ENCODE measurements at places on chromosomes 1 and 21.

DNA sequence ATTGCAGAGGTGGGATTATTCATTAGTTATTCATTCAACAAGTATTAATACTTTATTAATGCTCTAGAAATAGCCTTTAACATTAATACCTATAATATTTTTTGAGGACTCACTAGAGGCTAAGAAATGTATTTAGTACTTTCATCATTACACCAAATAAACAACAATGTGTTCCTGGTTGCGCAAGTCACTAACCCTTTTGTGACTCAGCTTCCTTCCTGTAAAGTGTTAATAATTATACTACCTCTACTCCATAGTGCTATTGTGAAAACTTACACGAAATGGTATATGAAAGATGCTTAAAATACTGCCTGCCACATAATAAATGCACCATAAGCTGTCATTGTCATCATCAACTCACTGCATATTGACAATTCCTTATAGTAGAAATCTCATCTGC, 431.0 kb downstream of the DPYD start:
- DNase-seq, result no peak

GRCh38 chr1:224721000-224721399, 104.9 kb downstream of the CNIH3 start:
- DNase-seq, result no peak

DNA sequence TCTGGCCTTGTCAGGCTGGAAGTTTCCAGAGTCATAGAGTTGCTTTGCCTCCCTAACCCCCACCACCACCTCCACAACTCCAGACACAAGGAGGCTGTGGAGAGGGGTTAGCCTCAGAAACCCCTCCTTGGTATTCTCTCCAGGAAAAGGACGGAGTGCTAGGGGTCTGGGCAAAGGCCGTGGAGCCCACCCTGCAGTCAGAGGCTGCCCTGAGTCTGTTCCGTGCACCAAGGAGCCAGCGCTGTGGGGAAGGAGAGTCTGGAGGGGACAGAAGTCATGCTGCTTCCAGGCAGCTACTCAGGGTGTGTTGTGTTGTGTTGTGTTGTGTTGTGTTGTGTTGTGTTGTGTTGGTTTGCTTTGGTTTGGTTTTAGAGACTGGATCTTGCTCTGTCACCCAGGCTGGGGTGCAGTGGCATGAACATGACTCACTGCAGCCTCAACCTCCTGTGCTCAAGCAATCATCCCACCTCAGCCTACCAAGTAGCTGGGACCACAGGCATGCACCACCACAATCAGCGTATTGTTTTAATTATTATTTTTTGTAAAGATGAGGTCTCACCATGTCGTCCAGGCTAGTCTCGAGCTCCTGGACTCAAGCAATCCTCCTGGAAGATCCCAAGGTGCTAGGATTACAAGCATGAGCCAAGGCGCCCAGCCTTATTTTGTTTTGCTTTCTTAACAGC, 122.2 kb upstream of the TMEM51 start:
- no peak for DNase-seq

DNA sequence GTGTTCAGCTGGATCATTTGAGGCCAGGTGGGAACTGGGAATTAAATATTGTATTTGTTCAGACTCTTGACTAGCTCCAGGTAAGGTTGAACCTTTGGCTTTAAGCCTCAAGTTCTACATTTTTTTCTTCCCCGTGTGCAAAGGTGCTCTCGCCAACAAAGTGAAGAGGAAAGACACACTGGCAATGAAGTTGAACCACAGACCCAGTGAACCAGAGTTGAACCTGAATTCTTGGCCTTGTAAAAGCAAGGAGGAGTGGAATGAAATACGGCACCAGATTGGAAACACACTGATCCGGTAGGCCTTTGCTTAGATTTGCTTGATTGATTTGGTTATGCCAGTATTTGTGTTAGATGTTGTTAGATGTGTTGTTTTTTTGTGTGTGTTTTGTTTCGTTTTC, 25.5 kb upstream of the RCC1 start:
- DNase-seq, result no peak

DNA sequence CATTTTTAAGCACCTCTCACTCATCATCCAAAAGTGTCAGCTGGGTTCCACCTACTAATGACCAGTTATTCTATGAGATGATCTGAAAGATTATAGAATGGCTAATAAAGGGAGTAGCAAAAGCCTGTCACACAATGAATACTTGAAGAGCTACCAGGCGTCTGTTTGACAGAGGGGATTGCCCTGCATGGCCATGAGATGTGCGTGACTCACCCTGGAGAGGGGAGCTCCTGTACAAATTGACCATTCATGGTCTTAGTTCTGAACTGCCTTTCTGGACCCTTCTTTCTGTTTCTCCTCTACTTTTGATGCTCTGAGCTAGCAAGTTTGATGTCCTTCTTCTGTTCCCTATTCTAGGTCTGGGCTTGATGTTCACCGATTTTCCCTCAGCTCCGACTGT, 85.2 kb upstream of the ABCD3 start:
- DNase-seq, result no peak

DNA sequence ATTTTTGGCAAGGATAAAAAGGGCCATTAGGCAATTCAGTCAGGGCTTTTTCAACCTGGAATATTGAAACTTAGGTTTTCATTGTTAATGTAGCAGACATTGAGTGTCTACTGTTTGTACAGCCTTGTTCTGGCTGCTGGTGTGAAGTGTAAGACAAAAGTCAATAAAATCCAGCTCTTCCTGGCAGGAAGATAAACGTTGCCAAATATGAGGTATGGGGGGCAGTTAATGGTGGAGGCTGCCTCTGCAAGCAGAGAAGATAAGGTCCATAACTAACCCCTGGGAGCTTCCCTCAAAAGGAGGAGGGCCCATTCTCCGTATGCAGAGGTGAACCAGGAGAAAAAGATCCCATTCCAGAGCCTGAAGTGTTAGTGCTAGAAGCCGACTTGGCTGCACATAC, 19.5 kb upstream of the SHE start:
- no peak for DNase-seq

DNA sequence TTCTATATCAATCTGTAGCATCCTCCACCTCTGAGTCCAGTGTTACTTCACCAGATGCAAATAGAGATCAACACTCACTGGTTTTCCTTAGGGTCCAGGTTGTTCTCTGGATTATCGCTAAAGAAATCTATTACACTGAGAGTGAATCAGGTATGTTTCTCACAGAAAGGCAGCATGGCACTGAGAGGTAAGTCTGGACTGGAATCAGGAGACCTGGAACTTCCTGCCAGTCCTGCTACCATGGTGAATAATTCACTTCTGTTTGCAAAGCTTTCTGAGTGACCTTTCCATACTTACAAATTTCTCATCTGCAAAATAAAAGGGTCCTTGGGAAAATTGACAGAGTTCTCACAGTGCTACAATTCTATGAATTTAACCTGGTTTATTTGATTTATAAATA, 1583.3 kb downstream of the MRPL39 start:
- DNase-seq, result no peak

DNA sequence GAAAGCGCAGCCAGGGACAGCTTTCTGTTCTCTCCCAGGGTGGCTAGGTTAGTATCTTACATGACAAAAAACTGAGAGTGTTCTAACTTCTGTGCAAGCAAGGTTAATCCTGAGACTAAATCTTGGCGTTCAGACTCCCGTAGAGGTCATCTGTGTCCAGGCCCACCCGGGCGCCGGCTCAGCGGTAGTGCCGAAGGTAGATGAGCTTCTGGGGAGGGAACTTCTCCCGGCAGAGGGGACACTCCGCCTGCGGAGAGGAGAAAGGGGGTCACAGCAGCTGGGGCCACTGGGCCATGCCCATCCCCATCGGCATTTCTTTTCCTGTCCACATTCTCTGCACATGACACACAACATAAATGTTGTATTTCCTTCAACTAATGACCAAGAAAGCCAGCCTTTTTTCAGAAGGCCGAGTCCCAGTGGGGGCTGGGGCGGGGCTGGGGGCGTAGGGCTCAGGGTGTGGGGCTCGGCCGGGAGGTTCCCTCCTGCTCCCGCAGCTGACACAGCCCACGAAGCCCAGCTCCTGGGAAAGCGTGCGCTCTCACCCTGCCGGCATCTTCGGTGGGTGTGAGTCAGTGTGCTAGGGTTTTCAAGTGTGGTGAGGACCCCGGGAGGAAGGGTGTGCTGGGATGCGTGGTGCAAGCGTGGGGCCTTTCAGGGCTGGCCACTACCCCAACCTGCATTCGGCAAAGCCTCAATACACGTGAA, 6.6 kb downstream of the PEX10 start:
- DNase-seq, result no peak

GRCh38 chr1:29785554-29785953, 549.2 kb downstream of the PTPRU start:
- no peak for DNase-seq

DNA sequence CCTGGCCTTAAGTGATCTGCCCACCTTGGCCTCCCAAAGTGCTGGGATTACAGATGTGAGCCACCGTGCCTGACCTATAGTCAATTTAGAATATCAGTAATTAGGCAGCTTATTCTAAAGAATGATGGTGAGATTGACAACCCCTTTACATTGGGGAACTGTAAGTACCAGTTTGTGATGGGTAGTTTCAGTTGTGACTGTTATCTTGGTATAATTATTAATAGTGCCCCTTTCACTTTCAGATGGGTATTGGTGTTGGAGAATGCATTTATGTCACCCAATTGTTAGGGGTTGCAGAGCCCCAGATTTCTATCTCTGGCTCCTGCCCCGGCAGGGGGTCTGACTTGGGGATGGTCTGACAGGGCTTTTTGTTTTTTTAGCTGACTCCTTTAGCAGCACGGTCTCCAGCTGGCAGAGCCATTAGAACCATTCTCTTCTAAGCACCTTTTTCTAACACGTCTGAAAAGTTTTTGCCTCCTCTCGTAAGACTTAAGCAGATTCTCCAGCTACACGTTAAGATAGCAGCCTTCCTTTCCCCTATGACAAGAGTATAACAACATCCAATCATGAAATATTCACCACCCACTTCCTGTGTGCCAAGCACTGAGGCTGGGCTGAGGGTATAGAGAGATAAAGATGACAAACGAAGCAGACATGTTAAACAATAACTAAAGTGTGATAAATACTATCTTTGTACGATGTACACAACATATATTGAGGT, 157.8 kb downstream of the SDCCAG8 start:
- no peak for DNase-seq

GRCh38 chr1:176638713-176639526, 175.9 kb downstream of the PAPPA2 start:
- DNase-seq, result no peak

- DNase-seq, result no peak
Observed at GRCh38 chr1:17186216-17186909, 18.6 kb upstream of the PADI1 start.

DNA sequence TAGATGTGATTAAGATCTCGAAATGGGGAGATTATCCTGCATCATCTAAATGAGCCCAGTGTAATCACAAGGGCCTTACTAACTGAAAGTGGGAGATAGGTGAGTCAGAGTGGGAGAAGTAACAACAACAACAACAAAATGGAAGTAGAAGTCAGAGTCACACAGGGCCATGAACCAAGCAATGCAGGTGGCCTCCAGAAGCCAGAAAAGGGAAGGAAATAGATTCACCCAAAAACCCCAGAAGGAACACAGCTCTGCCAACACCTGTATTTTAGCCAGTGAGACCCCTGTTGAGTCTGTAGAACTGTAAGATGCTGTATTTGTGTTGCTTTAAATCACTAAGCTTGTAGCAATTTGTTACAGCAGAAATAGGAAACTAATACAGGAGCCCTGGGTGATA, 4.1 kb downstream of the TAGLN2 start:
- no peak for DNase-seq

- no peak for DNase-seq
Observed at GRCh38 chr1:204692325-204692840, 6.8 kb upstream of the LRRN2 start.

DNA sequence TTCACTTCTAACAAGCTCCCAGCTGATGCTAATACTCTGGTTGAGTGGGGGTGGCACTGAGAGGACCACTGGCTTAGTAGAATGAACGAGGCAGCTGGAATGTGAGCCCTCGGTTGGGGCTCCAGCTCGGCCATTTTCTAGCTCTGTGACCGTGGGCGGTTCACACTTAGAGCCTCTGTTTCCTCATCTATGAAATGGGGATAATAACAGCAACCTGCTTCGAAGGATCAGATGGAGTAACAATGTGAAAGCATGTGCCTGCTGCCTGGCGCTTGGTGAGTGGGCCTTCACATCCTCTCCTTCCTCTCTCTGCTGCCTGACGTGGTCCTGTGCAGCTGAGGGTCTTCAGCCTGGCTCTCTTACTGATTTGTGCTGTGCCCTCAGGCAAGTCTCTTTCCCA, 20.9 kb upstream of the TTC4 start:
- DNase-seq, result no peak

DNA sequence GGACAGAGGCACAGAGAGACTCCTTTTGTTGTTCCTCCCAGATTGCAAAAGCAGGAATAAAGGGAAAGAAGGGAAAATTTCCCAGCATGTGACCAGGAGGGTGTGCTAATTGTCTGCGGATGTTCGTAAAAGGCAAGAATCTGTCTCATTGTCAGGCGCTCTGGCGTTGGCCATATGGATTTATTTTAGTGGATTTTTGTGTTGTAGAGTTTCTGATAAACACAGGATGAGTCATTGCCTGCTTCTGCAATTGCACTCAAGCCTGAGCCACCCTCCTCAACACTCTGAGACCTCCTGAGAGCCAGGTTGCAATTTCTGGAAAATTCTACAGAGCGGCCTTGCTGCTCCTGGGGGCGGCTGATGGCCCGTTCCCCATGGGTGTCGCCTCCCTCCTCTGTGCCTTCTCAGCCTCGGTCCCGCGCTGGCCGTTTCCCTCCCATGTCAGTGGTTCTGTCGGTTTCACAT, 227.7 kb downstream of the KAZN start:
- no peak for DNase-seq

DNA sequence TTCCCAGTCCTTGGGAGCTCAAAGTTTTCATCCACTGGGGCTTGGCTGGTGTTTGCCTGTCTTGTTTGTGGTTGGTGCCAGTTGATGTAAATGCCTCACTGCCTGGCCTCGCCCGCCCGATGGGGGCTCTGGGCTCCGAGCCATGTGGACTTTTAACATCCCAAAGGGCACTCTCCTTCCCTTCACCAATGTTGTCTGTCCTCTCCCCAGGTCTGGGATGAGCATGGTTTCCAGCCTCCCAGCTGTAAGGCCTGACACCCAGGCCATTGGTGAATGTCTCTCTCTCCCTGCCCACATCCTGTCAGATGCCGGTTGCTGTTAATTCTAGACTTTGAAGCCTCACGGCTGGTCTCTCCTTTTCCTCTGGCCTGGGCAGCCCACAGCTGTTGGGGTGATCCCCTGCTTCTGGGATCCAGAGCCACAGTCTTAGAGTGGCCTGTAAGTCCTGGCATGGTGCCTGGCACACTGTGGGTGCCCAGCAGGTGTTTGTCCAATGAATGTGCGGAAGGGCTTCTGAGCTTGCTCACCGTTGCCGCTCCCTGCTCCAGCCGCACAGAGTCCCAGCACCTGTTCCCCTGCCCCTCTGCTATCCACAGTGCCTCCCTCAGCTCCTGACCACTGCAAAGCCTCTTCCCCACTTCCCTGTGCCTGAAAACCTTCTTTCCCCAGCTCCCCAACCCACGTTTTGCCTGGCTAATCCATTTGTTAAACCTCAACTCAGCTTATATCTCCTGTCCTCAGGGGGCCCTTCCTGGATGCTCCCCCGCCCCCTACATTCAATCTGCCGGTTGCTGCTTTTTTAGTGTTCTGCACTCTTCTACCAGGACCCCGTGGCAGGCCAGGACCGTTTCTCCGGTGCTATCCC, 3.3 kb upstream of the C1orf174 start:
- DNase-seq, result no peak

GRCh38 chr1:79325705-79326104, 319.2 kb upstream of the ADGRL4 start:
- no peak for DNase-seq
